ENCODE measurements at places on chromosomes 1 and 21.

DNA sequence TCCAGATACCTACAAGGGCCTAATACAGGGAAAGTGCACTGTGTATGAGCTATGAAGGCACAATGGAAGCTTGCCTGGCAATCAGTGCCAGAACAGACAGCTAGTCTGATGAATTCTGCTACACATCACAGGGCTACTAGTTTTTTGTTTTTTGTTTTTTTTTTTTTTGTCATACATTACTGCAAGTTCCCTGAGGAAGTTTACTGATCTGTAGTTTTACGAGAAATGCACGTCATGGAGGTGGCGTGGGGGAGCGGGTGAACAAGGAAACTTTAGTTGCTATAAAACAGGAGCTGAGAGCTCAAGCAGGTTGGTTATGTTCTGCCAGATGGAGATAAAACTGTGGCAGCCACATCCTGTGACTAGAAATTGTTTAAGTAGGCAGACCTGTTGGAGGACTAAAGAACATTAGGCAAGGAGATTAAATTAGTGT is 17.7 kb downstream of the PTPRC start:
- no peak for DNase-seq

DNA sequence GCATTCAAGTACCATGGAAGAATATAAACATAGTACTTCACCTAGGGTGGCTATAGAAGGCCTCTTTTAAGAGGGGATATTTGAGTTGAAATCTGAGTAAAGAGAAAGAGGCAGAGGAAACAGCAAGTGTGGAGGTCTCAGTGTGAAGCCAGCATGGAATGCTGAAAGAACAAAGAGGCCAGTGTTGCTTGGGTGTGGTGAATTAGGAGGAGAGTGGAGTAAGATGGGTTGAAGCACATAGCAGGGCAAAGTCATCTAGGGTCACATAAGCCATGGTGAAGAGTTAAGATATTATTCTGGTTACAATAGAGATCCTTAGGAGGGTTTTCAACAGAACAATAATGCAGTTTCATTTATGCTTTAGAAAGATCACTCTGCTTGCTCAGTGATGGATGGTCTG is 37.5 kb downstream of the C1orf141 start:
- DNase-seq: no peak

DNA sequence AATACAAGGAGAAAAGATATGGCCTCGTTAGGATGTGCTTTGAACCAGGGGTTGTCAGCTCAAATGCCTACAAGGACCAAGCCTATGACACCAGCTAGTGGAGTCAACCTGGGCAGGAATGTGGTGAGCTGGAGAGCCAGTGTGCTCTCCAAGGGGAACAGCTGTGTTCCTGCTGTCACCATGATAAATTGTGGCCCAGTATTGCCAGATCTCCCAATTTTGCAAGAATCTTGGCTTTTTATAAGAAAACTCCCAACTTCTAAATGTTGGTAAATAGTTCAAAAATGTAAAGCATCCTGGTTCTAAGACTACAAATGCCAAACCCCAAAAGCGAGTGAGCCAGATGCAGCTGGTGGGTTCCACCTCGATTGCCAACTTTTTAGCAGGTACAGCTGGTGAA is 391.1 kb downstream of the PLPP3 start:
- no peak for DNase-seq

GRCh38 chr1:242870966-242871365 is 346.5 kb upstream of the PLD5 start:
- DNase-seq: no peak

GRCh38 chr1:112904071-112904830 is 51.7 kb downstream of the SLC16A1 start:
- no peak for DNase-seq

- no peak for DNase-seq
Observed at GRCh38 chr1:94646141-94646643, 104.6 kb upstream of the F3 start.

DNA sequence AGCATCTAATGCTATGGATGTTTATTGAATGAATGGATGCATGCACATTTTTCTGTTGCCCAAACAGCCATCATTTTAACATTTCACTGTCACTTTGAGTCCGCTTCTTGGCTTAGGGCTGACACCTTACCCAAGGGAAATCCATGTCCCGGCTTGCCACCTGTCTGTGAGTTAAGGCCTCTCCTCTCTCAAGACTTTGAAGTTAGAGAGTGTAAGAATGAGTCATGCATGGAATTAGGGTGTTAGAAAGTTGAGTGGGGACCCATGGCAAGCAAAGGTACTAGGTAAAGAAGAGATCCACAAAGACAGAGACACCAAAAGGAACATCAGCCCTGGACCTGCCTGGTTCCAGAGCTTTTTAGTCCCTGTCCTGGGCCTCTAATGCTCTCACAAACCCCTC is 35.1 kb downstream of the ATP1A1 start:
- DNase-seq: no peak

DNA sequence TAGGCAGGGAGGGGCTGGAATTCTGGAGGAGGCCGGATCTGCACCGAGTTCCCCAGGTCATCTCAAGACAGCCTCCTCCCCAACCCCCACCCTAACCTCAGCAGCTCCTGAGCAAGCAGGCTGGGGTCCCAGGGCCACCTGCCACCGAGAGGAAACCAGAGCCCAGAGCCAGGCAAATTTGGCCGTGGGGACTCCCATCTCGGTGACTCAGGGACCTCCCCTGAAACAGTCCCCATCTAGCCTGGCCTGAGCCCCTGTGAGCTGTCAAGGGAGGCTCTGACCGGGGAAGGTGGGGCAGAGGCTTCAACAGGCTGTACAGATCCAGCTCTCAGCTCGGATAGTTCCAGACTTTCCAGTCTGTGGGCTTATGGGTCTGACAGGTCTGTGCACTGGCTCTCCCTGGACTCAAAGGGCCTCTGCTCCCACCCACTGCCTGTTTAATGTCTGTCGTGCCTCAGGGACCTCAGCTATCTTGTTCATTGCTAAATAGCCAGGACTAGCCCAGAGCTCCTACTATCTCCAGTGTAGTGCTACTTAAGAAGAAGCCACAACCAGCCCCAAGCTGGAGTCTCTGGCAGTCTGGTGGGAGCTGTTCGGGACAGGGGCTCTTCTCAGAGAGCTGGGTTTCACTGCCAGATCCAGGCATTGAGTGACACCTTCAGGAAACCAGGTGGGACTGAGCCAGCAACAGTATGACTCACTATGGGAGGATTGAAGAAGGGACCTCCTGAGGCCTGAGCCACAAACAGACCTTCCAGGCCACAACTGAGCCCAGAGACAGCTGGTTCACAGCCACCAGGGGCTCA is 25.6 kb downstream of the MATN1 start:
- no peak for DNase-seq

DNA sequence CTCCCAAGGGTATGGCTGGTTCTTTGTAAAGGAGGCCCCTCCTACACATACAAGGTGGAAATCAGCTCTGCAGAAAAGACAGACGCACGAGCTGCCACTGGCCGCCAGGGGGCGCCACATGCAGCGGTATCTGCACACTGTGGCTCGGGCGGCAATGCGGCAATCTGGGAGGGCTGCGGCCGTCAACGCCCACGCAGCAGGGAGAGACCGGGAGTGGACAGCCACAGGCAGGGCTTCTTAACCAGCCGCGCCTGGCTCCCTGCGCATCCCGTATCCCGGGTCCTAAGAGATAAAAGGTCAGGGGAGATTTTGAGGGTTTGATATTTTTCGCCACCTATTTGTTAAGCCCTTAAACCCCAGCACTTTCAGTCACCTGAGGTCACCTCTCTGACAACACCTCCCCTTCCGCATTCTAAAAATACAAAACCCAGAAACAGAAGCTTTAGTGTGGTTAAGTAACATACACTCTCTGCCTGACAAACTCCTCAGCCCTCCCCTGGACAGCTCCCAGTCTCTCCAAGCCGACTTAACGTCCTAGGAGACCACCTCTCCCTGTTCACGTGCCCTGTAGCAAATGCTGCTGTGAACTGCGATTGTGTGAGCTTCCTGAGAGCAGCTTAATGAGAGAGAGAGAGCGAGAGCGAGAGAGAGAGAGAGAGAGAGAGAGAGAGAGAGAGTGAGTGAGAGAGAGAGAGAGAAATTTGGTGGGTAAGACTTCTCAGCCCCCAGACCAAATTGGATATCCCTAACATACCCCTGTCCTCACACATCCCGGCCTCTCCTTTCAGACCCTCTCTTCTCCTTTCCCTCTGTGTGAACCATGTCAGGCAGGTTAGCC is 13.5 kb upstream of the KCNA2 start:
- DNase-seq: peak; percentile 88

DNA sequence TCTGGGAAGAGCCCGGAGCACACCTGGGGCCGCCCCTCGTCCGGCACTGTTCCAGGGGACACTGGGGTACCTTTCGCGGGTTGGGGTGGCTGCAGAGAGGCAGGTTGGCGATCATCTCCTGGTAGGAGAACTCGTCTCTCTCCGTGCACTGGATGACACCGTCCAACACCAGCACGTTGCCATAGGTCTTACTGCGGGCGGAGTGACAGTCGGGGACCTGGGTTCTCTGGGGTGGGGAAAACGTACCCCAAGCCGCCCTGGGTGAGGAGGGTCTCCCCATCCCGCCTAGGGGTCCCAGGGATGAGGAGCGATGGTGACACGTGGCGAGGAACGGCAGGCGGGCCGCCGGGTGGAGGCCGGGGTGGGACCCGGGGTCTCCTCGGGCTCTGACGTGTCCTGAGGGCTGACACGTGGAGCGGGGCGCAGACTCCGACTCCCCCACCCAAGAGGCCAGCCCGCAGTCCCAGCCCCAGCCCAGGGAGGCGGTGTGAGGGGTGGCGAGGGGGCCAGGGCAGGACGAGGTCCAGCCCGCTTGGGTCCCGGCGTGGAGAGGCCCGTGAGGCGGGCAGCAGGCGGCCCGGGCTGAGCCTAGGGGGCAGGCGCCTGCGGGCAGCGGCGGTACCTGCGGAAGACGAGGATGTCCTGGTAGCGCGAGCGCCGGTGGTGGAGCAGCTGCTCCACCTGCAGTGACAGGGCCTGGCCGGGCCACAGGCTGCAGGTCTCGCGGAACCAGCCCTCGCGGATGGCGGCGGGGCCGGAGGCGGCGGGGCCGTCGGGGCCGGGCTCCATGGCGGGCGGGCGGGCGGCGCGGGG is 457 bp downstream of the SRM start:
- DNase-seq: peak; percentile 88

GRCh38 chr1:7234471-7234755 is 449.2 kb downstream of the CAMTA1 start:
- DNase-seq: no peak

DNA sequence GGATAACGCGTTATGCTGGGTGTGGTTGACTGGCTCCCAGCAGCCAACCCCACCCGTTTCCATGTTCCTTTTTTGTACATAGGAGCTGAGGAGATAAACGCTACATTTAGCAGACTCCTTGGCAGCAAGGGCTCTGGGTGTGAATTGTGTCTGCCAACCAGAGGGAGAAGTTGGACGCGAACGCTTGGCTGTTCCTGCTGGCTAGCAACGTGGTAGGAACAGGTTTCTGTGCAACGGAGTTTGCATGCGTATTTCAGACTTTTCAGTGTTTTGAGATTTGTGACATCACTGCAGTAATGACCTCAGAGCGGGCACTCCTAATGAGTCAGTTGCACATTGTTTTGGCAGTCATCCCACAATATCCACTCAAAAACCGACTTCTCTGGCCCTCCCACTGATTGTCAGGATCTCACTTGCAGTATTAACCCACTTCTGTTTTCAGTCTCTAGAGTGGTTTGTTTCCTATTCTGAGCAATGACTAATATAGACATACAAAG is 98.7 kb upstream of the RGS1 start:
- DNase-seq: no peak

DNA sequence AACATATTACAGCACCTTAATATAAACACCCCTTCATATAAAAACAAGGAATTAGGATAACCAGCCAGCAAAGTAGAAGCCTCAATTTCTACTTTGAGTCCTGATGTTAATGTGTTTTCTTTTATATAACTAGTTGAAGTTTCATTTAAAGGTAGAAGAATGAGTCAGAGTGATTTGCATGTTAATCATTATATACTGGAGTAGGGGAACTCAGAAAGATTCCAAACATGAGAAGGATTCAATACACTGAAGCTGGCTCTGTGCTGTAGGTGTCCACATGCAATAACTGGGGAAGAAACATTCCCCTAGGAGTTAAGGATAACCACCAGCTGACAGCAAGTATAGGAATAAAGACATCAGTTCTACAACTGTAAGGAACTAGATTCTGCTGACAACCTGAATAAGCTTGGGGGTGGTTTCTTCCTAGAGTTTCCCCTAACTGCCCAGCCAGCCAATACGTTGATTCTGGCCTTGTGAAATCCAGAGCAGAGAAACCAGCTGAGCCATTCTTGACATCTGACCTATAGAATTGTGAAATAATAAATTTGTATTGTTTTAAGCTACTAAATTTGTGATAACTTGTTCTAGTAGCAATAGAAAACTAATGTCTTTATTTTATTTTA is 33.4 kb upstream of the RNPC3 start:
- DNase-seq: no peak

- no peak for DNase-seq
Observed at GRCh38 chr1:23719162-23719820, 24.0 kb upstream of the ELOA start.

DNA sequence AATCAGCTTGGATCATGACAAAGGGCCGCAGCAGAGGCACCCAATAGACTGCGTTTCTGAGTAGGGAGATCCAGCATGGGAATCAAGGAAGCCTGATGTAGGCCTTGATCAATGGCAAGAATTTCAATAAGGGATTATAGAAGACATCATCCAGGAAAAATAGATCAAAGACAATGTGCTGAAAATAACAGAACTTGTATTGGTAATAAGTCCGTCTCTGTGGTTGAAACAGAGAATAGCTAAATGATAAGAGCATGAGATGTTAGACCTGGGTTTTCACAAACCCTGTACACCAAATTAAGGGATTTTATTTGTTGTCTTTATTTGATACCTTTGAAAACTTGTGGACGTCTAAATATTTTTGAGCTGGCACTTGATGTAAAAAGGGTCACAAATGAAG is 228.0 kb upstream of the SGIP1 start:
- DNase-seq: no peak

- no peak for DNase-seq
Observed at GRCh38 chr1:196650403-196650802, 1.4 kb upstream of the CFH start.

DNA sequence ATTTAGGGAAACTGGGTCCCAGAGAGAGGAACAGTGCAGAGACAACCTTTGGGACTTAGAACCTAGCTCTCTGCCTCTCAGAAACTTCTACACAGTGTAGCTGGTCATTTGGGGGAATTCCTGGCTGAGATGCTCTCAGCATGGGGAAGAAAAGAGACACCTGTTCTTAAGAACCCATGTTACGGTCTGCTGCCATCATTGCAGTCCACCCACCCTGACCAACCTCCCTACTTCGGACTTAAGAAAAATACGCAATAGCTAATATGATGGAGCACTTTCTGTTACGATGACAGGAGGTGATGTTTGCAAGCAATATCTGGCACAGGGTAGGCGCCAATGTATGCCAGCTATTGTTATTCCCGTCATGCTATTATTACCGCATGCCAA is 177.9 kb downstream of the IGSF21 start:
- DNase-seq: no peak
